ENCODE measurements at places on chromosomes 1 and 21.

DNA sequence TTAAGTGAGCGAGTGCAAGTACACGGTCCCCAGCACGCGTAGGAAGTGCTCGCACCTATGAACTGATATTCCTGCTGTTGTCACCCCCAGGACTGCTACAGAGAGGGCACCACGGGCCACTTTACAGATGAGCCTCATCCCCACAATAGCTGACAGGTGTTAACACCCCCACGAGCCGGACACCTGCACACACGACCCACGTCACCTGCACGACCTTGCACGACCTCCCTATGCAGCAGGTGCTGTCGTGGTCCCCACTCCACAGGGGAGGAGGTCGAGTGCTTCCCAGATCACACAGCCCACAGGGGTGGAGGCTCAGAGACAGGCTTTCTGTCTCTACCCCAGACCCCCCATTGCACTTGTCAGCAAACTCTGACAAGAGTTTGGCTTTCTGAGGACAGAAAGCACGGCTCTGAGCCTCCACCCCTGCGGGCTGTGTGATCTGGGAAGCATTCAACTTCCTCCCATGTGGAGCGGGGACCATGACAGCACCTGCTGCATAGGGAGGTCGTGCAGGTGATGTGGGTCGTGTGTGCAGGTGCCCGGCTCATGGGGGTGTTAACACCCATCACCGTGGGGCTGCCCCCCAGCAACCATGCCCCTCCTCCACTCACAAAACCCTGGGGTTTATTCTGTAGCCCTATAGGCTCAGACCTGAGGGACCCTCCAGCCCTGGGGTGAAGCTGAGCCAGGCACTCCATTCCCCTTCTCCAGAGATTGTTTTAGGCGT, 80.8 kb downstream of the MATN1 start:
- DNase-seq: no peak

DNA sequence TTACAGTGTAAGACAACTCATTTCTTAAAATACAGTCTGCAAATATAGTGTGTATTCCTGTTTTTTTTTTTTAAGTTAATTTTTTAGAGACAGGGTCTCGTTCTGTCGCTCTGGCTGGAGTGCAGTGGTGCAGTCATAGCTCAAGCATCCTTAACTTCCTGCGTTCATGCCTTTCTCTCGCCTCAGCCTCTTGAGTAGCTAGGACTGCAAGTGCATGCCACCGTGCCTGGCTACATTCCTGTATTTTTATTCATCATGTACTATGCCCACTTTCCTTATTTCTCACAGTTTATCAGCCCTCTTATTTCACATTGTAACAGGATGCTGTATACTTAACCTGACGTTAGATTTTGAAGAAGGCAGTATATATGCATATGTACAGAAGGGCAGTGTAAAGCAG, 26.7 kb downstream of the MIER1 start:
- no peak for DNase-seq

DNA sequence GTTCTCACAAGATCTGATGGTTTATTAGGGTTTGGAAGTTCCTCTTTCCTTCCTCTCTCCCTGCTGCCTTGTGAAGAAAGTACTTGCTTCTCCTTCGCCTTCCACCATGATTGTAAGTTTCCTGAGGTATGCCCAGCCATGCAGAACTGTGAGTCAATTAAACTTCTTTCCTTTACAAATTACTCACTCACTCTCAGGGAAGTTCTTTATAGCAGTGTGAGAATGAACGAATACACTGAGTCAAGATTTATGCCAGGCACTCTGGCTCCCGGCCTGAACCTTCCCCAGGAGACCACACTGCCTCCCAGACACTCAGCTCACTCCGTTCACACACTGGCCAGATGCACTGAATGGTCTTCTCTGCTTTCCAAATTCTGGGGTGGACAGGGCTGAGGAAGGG, 308.3 kb upstream of the AJAP1 start:
- no peak for DNase-seq

- DNase-seq: no peak
Measured at GRCh38 chr21:42401154-42401553, 2.5 kb upstream of the UBASH3A start.

GRCh38 chr1:230684146-230684545, 29.8 kb downstream of the AGT start:
- DNase-seq: no peak

DNA sequence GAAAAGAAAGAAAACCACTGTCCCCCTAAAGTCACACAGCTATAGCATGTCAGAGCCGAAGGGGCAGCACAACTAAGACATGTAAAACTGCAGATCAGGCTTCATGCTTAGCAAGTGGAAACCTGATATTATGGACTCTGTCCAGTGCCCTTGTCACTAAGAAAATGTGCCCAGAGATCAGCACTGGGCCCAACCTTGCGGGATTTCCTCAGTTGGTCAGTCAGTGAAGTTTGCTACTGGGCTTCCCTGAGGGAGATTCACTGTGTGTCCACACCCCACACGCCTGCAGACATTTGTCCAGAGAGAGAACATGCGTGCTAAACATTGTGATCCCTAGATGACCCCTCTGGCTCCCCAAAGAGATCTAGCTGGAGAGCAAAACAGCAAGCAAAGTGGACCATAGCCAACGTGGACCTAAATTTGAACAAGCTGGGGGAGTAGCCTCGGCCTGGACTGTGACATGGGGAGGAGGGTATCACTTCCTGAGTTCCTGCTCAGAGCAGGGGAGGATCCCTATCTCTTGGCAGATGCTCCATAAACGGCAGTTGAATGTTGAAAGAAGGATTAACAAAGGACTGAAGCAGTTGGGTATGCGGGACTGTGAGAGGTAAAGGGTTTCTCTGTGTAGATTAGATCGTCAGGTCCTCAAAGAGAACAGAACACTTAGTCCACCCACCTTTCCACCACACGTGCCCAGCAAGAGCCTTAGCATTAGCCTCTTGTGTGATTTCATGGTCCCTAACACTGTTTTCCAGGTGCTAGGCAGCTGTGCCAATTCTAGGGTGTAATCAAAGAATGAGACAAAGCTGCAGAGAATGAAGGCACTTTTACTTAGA, 53.6 kb downstream of the GLUL start:
- DNase-seq: no peak

DNA sequence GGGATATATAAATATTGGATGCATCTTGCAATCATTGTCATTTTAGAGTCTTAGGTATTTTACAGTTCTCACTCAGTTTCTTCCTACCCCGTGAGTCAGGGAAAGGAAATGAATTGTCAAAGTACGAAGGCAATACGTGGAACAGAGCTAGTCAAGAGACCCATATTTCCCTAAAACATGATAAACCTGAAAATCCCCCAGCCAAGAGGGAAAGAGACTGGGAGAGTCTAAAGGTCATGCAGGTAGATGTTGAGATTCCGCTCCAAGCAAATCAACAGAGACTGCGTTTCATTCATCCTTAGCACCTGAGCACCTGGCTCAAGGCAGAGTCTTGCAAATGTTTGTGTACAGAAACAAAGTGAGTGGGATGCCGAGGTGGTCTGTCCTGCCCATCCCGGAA, 58.0 kb downstream of the SH3GLB1 start:
- DNase-seq: no peak

DNA sequence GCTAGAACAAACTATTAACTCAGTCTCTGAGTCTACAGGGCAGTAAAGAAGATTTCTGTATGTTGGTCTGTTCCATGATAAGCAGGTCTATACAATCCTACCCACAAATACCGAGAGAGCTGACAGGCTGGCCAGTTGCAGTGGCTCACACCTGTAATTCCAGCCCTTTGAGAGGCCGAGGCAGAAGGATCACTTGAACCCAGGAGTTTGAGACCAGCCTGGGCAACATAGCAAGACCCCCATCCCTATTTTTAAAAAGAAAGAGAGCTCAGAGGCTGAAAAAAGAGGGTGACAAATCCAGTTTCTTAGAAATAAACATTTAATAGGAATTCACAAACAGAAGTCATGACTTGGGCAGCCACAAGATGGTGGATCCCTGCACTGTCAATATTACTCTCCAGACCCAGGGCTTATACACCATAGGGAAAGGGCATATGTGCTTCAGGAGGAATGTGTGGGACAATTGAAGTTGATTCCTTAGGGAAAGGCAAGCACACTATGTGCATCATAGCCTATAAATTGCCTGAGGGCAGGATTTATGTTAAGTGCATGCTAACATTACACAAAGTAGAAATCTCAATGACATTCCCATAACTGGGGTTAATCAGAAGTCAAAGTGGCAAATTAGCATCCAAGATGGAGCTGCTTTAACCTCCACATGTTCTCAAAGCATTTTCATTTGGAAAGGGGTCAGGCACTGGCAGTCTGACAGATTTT, 66.8 kb downstream of the SLC16A1 start:
- no peak for DNase-seq

Data from stimulated activated CD4-positive, alpha-beta T cell treated with anti-CD3 and anti-CD28 coated beads, Interleukin-1b, Interleukin-23, amount 100 ng/mL, for 1 hour (primary cell).